ENCODE measurements at places on chromosomes 12 and 14. TPM values are rescaled to one million over a fixed set of nuclear protein-coding genes. Genes with fewer than 3 reads are reported as not detected.

KRT6C gene
- polyA plus RNA-seq: not detected

MIP gene
- not detected for polyA plus RNA-seq

RD3L gene
- not detected for polyA plus RNA-seq

CLEC4D gene
- not detected for polyA plus RNA-seq

FUT8 gene
- polyA plus RNA-seq: 45.9 TPM

ACRBP gene
- not detected for polyA plus RNA-seq

PZP gene
- polyA plus RNA-seq: not detected

SLC6A15 gene
- 2.0 TPM for polyA plus RNA-seq

SLC6A12 gene
- polyA plus RNA-seq: not detected
